ENCODE measurements at places on chromosomes 4 and X.

DNA sequence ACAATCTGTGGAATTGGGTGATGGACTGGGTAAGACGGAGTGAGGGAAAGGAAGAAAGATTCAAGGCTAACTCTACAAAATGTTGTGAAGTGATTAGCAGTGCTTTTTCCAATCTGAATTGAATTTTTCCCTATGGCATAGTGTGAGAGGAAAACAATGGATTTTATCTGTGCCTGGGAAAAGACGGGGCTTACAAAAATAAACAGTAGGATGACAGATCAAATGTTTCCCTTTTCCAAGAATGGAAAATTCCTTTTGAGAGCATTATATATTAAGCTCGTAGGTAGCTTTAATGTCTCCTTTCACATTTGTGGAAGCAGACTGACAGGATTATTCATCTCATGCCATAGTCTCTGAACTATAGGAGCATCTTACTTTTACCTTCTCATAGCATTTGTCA is 27.8 kb downstream of the ATP11C start:
- DNase-seq = no peak

DNA sequence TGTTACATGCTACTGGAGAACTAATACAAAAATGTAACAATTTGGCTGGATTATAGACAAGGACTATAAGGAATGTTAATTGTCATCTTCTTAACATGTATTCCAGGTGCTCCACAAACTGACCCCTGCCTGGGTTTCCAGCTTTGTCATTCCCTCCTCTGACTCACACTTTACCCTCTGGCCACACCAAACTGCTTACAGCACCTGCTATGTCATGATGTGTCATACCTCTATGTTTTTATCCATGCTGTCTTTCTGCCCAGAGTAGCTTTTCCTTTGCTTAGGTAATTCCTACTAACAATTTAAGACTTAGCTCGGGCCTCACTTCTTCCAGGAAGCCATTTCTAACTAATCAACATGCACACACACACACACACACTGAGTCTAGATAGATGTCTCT is 14.0 kb upstream of the SHROOM4 start:
- no peak for DNase-seq

GRCh38 chr4:55363691-55364351 is 17.8 kb downstream of the SRD5A3 start:
- DNase-seq = no peak

DNA sequence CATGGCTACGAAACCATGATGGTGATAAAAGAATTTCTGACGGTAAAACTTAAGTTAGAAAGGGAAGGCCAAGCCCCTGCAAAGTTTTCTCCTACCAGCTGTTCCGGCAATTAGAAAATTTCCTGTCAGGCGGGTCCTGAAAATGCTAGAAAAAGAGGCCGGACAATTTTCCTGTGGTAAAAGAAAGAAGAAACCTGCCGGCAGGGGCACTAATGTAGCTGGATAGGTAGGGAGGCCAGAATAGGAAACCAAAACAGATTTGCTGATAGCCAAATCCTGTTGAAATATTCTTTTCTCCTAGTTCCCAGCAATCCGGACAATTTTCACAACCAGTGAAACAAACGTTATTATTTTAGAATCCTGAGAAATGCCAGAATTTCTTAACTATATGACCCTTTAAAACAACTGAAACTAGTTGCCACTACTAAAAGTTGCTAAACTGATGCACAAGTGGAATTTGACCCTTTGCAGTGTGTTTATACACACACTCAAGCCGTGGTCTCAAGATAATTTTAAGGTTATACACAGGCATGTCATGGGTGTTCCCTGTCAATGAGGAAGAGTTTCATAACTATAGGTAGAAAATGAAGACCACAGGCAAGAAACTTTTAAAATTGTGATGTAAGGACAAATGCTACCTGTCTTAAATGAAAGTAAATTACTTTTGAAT is 47.7 kb downstream of the RPS6KA3 start:
- DNase-seq = no peak

- peak; percentile 72 for DNase-seq
These were observed 1.3 kb downstream of the TBL1X start for GRCh38 chrX:9466124-9466495.

GRCh38 chr4:53050361-53050774 is 188.3 kb downstream of the RASL11B start:
- DNase-seq = no peak

GRCh38 chr4:12703036-12703435 is 781.1 kb downstream of the RAB28 start:
- DNase-seq = no peak

DNA sequence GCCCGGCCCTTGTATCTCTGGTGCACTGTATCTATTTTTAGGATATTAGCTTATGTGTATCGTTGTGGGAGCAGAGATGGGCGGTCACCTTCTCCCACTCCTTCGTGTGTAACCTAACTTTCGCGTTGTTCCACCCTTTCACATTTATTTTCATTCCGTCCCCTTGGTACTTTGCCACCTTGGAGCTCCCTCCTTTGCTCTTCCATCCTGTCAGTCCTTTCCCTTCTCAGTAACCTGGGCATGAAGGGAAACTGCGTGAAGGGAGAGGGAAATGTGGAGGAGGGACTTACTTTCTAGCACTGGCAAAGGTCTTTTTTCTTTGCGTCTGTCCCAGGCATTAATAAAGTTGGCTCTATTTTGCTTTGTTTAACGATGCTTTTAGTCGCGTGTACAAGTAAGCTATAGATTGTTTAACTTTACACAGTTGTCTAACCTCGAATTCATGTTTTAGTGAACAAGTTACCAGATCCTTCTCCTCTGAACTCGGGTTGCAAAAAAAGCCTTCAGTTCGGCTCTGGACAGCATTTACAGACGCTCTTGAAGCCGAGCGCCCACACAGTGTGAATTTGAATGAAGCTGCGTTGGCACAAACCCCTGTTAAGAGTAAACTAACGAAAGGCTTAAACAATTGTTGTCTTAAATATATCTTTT is 3.9 kb downstream of the PCDH10 start:
- DNase-seq = peak; percentile 13

DNA sequence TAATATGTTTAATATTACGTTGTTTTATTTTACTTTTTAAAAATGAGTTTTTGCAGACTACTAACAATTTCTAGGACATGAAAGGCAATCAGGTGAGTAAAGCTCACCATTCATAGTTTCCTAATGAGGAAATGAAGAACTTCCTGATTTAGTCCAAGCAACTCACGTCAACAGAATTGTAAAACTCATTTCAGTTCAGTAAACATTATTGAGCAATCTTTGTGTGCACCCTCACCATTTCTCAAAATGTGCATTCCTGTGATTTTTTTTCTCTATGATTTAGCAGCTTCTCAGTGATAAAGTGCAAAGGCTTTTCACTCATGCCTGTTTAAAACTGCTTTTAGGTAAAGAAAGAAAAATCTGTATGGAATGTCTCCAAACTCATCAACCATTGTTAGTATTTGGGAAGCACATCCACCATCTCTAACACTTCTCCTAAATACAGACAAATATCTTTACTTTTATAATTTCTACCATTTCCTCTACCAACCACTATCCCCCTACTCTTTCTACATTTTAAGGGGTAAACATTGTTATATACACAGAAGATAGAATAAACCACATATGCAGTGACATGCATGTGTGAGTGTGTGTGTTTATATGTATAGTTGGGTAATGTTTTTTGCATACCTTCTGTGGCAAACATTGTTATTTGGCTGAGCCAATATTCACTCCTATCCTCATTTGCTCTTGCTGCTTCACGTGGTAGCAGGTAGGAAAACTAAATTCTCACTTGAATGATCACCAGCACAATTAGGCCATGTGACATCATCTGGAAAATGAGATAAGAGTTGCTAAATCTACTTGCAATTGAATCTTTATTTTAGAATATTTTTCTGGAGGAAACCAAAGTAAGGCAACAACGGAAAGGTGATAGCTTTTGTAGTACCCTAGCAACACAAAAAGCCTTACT is 54.7 kb upstream of the PRDM8 start:
- no peak for DNase-seq

DNA sequence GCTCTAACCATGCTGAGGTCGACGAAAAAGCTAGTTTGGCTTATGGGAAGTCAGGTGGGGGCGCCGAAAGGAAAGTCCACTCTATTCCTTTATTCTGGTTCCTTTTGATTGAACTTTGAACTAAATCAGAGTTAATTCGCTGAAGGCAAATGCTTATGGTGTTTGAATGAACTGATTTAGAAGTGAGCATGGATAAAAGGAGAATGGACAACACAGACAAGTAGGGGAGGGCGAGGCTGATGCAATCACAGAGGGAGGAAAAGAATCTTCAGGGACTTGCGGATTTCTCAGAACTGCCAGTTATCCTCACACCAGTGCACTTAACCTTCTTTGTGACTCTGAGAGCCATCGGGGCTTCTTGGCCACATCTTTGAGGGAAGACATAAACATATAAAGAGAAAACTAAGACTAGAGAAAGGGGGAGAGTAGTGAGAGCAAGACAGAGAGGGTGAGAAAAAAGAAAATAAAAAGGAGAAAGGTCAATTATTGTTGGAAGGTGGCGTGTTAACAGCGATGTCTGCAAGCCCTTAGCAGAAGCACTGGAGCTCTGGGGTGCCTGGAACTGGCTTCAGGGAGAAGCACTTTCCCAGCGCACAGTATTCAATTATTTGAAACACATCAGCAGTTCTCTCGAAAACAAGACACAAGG is 79.6 kb upstream of the PLAC1 start:
- no peak for DNase-seq

- DNase-seq = peak; percentile 0
These were observed 542.4 kb upstream of the FAM241A start for GRCh38 chr4:111602848-111603247.

DNA sequence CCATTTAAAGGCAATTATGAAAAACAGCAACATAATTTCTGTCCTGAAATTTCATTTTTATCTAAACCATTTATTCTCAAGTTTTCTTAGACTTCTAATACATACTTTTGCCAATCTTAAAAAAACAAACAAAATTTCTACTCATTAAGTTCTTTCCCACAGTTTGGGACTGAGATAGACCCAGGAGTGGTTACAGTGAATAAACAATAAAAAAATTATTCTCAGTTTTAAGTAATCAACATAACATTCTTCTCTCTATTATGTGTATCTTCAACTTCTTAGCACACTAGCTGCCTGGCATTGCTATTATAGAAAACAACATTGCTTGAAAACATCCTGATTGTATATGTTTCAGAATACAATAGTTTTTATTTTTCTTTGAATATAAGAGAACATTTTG is 532.8 kb downstream of the IL15 start:
- no peak for DNase-seq

- no peak for DNase-seq
These were observed 30.4 kb downstream of the ACOX3 start for GRCh38 chr4:8410066-8410625.

DNA sequence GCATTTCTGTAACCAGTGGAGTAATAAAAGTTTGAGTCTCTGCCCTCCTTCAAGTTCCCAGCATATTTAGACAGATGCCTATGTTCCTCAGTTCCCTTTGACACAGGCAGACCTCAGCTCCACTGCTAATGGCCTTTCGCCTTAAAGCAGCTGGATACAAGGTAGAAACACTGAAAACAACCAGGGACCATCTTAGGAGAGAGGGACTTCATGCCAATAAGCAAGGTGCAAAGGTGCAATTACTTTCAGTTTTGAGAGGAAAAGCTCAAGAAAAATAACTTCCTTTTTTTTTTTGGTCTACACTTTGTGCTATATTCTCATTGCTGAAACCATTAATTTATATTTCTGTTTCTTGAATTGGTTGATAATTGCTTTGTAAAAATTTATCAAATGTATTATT is 781.9 kb upstream of the GALNTL6 start:
- no peak for DNase-seq

DNA sequence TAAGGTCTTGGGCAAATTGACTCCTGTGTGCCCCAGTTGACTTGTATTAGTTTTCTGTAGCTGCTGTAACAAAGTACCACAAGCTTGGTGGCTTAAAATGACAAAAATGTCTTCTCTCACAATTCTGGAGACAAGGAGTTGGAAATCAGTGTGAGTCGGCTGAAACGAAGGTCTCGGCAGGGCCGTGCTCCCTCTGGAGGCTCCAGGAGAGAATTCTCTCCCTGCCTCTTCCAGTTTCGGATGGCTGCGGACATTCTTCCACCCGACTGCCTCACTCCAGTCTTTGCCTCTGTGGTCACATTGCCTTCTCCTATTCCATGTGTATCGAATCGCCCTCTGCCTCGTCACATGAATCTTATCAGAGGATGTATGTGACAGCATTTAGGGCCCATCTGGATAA is 66.0 kb upstream of the PHOX2B start:
- DNase-seq = peak; percentile 19

GRCh38 chr4:53507058-53507457 is 84.2 kb downstream of the LNX1 start:
- DNase-seq = no peak

- peak; percentile 76 for DNase-seq
These were observed 61.6 kb upstream of the TMEM33 start for GRCh38 chr4:41873380-41874295.

GRCh38 chr4:6092971-6093370 is 74.7 kb upstream of the C4orf50 start:
- DNase-seq = no peak

- no peak for DNase-seq
These were observed 44.0 kb upstream of the USP38 start for GRCh38 chr4:143140696-143141095.
